ENCODE measurements at places on chromosomes 4 and X. TPM values are rescaled to one million over a fixed set of nuclear protein-coding genes. Genes with fewer than 3 reads are reported as not detected.

Gene PPP1R2C
- total RNA-seq: not detected

Gene AGTR2
- total RNA-seq: not detected

Gene OCIAD2
- total RNA-seq: 5.3 TPM

Gene NCBP2L
- not detected for total RNA-seq

Gene RNF212
- 9.5 TPM for total RNA-seq

Gene PABPC5
- 5.2 TPM for total RNA-seq

Gene CRLF2
- 0.11 TPM for total RNA-seq

Gene TEC
- 1.8 TPM for total RNA-seq

Gene TRIML2
- not detected for total RNA-seq

Gene RAB39B
- 0.86 TPM for total RNA-seq

Gene AMBN
- total RNA-seq: not detected

Gene FHIP1A
- 1.3 TPM for total RNA-seq

Gene APOOL
- total RNA-seq: 11.6 TPM

Gene ATP7A
- total RNA-seq: 14.1 TPM

Gene CPLX1
- total RNA-seq: not detected

Gene MND1
- 3.8 TPM for total RNA-seq

Gene HSFX2
- total RNA-seq: 0.22 TPM

Gene PSAPL1
- not detected for total RNA-seq

Gene C4orf50
- not detected for total RNA-seq

Gene LAGE3
- 18.2 TPM for total RNA-seq

Gene MAPK10
- total RNA-seq: 14.1 TPM

Gene UGT2B17
- not detected for total RNA-seq

Gene SATL1
- total RNA-seq: not detected

Gene DSPP
- not detected for total RNA-seq

Gene HSFX4
- not detected for total RNA-seq

Gene POF1B
- total RNA-seq: not detected

Gene OTC
- not detected for total RNA-seq

Gene TMPRSS11E
- not detected for total RNA-seq

Gene HPSE
- 2.6 TPM for total RNA-seq

Gene TMSB15B
- 3.4 TPM for total RNA-seq

Gene ANXA3
- 0.91 TPM for total RNA-seq

Gene TLR1
- 8.4 TPM for total RNA-seq

Gene GPR173
- 2.8 TPM for total RNA-seq

Gene UGT8
- not detected for total RNA-seq

Gene PDHA1
- total RNA-seq: 45.2 TPM

Gene ADH1B
- total RNA-seq: 3.2 TPM

Gene AMTN
- 0.43 TPM for total RNA-seq

Gene RAI2
- total RNA-seq: 3.1 TPM

Gene MAGED4
- 27.5 TPM for total RNA-seq

Gene FGB
- not detected for total RNA-seq

Gene OCIAD1
- 151 TPM for total RNA-seq

Gene SPANXN4
- total RNA-seq: not detected

Gene COMMD8
- 35.7 TPM for total RNA-seq

Gene HERC5
- 1.3 TPM for total RNA-seq

Gene SHROOM4
- 3.3 TPM for total RNA-seq

Gene DHRSX
- total RNA-seq: 14.9 TPM

Gene LDB2
- 3.9 TPM for total RNA-seq

Gene PDGFC
- 106 TPM for total RNA-seq

Gene CSAG1
- not detected for total RNA-seq

Gene SLIT2
- 0.13 TPM for total RNA-seq

Gene LARP7
- 47.0 TPM for total RNA-seq

Gene GPRASP2
- 16.6 TPM for total RNA-seq
